ENCODE measurements at places on chromosomes 5 and 9.

DNA sequence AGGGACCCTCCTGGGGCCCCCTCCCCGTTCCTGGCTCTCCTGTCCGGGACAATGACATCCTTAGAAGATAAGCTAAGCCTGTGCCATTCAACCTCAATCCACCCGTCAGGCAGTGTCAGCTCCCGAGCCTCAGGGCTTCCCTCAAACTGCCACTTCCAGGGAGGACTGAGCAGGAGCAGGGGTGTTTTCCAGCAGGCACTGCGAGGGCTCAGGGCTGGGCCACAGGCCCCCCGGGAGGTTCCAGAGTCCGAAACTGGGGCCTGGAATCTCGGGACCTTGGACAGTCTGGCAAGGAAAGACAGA is 26.2 kb downstream of the LHX3 start:
- DNase-seq, result no peak

DNA sequence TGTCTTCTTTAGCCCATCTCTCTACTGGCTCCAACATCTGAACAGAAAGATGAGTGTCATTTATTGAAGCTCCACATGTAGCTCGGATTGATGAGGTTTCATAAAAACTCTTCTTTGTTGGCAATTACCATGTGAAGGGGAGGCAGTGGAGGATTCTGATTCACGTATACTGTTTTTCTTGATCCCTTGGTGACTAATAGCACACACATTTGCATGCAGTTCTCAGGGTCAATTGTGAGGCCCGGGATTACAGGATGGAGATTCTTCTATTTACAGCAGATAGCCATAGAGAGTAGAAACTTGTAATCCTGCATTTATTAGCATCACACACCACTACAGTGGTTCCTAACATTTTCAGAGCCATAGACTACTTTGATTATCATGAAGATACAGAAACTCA is 133.2 kb upstream of the MARCHF11 start:
- DNase-seq, result no peak

DNA sequence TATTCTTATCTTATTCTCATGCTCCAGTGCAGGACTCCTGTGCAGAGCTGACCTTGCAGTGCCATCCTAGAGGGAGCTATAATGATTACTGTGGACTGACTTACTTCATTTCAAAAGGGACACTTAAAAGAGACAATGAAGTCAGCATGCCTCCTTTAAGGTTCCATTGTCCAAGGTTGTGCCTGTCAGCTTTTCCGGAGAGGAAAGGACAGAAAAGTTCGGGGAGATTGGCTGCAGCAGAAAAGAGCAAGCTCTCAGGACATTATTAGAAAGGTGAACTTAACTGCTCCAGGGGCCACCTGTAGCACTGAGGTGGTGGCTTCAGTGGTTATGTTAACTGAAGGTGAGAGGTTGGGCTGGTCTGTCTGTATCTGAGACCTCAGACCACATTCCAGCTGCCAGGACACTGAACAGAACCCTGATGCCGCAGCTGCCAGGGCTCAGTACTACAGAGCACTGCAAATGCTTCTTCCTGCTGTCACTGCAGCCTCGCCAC is 112.9 kb downstream of the ST8SIA4 start:
- DNase-seq, result no peak

- no peak for DNase-seq
Observed at GRCh38 chr5:61735531-61735930, 403.5 kb downstream of the ZSWIM6 start.

DNA sequence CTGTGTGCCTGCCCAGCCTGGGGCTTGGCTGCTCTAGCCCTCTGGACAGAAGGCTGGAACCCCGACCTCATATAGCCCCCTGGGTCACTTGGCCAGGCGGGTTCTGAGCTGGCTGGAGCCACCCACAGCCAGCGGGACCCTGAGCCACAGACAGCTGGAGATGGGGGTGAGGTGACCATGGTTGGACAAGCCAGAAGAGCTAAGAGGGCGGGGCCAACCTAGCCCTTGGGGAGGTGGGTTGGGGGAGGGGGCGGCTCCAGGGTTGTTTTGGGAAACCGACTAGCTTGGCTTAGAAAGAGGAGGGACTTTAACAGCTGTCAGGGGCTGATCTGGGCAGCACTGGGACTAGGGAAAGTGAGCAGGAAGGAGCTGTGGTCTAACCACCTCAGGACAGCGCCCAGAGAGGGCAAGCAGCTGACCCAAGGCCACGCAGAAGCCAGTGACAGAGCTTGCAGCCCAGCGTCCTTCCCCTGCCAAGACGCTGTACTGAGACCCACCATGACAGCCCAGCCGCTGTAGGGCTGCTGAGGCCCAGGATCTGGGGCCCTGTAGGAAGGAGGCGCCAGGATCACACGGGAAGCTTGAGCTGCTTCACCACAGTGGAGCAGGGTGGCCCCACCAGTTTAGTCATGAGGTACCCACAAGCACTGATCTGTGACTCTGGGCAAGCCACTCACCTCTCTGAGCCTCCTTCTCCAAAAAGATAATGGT is 2.2 kb downstream of the AIF1L start:
- no peak for DNase-seq

DNA sequence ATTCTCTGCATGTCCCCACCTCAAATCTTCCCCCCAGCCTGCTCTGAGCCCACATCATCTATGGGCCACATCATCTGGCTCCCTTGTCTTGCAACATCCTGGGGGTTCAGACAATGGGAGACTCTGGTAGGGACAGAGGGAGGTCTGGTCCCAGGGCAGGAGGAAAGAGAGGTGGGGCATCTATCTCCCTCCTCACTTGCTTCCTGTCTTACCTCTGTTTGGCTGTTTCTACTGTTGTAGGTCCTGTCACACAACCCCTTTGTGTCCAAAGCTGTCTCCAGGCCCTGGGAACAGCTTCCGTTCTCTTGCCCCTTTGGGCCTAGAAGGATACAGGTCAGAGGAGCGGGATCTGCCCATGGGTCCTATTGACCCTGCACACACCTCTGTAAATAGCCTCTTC is 227.2 kb downstream of the NSG2 start:
- DNase-seq, result no peak

DNA sequence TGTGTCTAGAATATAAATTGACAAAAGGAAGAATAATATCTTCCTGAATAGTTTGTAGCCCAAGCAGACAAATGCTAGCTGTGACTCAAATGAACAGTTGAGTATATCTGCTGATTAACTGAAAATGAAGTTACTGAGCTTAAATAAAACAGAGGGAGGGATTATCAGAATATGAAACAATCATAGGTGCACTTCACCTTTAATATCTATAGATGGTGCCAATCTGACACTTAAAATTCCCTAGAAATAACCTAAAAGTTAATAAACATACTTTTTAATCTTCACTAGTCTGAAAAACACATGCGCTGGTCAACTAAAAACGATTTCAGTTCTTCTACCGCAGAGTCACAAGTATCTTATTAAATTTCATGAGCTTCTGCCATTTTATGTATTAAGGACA is 280.8 kb upstream of the RASA1 start:
- no peak for DNase-seq

DNA sequence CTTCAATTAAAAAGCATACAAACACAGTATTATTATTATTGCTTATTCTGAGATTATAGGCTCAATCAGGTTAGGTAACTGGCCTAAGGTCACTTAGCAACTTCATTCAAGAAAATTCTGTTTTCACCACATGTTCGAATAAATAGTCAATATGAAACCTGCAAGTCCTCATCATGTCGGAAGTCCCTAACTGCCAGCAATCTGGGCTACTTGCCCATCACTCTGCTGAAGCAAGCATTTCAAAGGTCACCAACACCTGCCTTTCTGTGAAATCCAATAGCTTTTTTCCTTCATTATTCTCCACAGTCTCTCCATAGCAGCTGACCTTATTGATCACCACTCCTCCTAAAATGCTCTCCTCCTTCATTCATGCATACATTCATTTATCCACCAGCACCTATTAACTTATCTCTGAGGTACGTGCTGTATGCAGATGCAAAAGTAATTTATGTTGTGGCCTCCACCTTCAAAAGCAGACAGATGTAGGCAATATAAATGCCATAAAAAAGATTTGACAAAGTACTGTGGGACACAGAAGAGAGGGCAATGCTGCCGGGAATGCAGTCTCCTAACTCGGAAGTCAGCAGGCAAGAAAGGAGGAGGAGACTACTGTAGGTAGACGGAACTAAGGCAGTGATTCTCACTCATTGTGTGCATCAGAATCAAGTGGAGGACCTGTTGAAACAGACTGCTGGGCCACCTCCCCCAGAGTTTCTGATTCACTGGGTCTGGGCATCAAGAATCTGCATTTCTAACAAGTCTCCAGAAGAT is 310.9 kb downstream of the BNC2 start:
- no peak for DNase-seq

DNA sequence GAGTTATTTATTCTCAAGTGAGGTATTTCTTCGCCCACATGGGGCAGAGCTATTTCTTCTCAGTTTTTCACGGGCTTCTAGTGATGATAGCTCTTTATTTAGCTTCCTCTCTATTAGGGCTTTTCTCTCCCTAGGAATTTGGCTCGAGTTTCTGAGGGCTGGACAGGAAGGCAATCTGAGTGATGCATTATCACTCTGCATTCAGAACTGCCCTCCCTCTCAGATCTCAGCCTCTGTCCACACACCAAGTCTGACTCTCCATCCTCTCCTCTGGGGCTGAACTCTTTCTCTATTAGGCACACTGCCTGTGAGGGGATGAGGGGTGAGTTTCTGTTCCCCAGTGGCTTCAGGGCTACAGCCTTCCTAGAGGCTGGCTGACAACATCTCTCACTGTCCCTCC is 14.9 kb upstream of the SCAMP1 start:
- DNase-seq, result no peak

- DNase-seq, result no peak
Observed at GRCh38 chr9:108863891-108864290, 1.8 kb downstream of the ACTL7A start.

GRCh38 chr5:157956271-157956885 is 97.4 kb upstream of the CLINT1 start:
- DNase-seq, result peak; percentile 34

DNA sequence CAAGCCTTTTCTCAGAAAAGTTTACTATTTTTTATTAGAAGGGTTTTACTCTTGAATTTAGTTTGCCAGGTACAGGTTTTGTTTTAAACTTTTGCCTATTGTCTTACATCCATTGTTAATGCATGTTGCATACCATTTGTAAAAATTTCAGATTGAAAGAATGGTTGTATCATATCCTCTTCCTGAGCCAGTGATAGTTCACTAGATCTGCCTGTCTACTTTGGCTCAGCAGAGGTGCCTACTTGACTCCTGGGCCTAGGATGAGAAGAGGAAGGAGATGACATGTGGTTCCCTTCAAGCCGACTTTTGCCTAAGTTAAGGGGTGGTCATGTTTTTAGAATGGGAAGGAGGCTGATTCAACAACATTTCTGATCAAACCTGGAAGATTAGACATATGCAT is 232.9 kb downstream of the TRPM3 start:
- no peak for DNase-seq

GRCh38 chr9:115296831-115297565 is 179.0 kb upstream of the TNC start:
- DNase-seq, result no peak

GRCh38 chr9:69768101-69768500 is 8.3 kb upstream of the PTAR1 start:
- no peak for DNase-seq

DNA sequence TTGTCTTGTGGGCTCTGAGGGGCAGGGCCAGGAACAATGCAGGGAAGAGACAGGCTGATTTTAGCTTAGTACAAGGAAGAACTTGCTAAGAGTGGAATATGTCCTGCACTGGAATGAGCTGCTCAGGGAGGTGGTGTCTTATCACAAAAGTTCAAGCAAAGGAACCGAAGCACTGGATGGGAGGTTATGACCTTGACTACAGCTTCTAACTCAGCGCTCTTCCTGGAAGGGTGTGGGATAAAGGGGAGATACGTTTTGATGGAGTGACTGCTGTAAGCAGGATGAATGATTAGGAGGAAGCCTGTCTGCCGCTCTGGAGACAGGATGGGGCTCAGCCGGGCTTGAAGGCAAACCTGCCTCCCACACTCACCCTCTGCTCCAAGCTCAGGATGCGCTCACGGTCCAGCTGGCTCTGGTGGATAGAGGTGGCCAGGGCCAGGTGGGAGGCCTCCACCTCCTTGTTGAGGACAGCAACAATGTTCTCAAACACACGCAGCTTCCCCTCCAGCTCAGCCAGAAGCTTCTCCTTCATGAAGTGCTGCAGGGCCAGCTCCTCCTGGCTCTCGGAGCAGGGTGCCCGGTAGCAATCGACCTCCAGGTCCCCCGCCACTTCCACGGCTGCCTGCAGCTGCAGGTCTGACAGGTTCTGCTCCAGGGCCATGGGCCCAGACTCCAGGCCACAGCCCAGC is 13.5 kb downstream of the TRAF1 start:
- no peak for DNase-seq

- DNase-seq, result no peak
Observed at GRCh38 chr5:120447706-120448239, 16.3 kb upstream of the PRR16 start.

- no peak for DNase-seq
Observed at GRCh38 chr5:137613554-137614265, 114.6 kb upstream of the SPOCK1 start.

GRCh38 chr5:44002381-44002901 is 386.8 kb downstream of the FGF10 start:
- DNase-seq, result no peak

- peak; percentile 54 for DNase-seq
Observed at GRCh38 chr5:142151436-142152383, 43.1 kb downstream of the NDFIP1 start.

- DNase-seq, result no peak
Observed at GRCh38 chr5:167992868-167993267, 298.6 kb upstream of the WWC1 start.

GRCh38 chr5:69006030-69006429 is 87.8 kb upstream of the SLC30A5 start:
- no peak for DNase-seq

- peak; percentile 3 for DNase-seq
Observed at GRCh38 chr5:175718401-175719108, 60.7 kb downstream of the HRH2 start.

DNA sequence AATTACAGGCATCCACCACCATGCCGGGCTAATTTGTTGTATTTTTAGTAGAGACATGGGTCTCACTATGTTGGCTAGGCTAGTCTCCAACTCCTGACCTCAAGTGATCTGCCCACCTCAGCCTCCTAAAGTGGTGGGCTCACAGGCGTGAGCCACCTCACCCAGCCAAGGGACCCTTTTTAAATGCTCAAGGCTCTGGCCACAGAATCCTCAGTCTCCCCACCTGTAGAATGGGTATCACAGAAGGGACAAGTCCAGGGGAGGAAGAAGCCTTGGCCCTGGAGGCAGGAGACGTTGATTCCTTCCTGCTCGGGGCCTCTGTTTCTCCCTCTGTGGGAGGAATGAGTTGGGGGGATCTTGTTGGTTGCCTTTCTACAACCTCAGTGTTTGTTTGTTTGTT is 45.7 kb downstream of the GTF3C4 start:
- DNase-seq, result no peak

GRCh38 chr9:115517335-115518075 is 399.5 kb upstream of the TNC start:
- no peak for DNase-seq

All from midbrain (tissue), 1 donor.